ENCODE measurements at places on chromosomes 3 and 15.
A peak's percentile ranks its signal among the peaks of the same experiment; 100 is the strongest.

GRCh38 chr3:141379250-141379966, 11.1 kb downstream of the ZBTB38 start:
- DNase-seq = peak; percentile 30

DNA sequence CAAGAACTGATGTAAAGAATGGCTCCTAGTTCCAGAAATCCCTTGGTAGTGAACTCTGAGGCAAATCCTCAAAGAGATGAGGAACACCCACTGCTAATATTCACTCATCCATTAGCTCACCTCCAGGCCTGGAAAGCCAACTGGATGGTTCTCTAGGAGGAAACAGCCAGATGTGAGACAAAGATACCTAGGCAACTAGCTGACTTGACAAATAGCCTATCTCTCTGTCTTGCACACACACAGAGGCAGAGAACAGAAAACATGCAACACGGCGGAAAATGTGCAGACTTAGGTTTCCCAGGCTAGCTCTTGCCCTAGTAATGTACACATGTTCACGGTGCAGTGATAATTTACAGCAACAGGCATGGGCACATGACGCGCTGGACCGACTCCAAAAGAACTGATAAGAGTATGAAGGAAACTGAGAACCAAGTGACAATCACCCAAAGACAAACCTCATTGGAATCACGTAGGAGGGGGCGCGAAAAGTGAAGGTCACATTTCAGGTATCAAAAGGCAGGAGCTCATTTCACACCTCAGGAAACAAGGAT, 318.1 kb downstream of the FOXP1 start:
- no peak for DNase-seq

DNA sequence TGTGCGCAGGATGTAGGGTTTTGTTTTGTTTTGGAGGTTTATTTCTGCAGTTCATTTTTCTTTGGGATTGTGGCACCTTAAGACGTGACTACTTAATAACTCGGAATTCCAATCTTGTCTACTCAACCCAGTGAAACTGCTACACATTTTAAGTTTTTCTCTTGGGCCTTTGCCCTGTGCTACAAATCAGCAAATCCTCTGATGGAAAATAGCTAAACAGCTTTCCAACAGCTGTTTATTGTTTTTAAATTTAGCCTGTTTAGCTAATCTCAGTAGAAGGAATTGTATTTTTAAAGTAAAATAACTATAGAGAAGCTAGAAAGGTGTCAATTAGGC, 48.4 kb downstream of the OPA1 start:
- DNase-seq = no peak

DNA sequence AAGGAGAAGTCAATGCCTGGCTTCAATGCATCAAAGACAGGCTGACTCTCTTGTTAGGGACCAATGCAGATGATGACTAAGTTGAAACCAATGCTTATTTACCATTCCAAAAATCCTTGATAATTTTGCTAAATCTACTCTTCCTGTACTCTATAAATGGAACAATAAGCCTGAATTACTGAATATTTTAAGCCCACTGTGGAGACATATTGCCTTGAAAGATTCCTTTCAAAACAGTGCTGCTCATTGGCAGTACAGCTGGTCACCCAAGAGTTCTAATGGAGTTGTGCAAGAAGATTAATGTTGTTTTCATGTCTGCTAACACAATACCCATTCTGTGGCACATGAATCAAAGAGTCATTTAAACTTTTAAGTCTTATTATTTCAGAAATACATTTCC, 181.0 kb upstream of the CBLB start:
- no peak for DNase-seq

DNA sequence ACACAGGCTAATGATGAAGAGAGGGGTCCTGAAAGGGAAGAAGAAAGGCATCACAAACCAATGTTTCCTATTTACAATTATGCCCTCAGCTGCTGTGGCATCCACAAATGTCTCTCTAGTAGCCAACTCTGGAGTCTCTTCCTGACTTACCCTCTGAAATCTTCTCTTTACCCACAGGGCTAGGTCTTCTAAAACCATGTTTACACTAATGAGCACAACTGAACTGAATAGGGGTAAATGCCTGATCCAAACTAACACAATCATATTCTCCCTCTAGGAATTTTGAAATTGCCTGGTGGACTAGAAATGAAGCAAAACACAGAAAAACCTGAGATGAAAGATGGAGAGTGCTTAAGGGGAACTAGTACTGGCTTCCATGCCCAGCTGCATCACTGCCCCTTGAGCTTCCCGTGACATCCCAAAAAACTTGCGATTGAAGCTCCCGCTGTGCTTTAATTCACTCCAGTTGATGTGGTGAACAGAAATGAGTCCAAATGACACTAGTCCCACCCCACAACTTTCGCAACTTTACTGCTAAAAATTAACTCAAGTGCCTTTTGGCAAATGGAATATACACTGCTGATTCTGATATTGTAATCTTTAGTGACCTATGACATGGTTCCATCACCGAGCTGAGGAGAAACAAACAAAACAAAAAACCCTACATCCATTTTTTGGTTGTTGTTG, 32.8 kb downstream of the CFAP20DC start:
- DNase-seq = no peak

- no peak for DNase-seq
Observed at GRCh38 chr3:138457863-138458735, 23.7 kb downstream of the ESYT3 start.

DNA sequence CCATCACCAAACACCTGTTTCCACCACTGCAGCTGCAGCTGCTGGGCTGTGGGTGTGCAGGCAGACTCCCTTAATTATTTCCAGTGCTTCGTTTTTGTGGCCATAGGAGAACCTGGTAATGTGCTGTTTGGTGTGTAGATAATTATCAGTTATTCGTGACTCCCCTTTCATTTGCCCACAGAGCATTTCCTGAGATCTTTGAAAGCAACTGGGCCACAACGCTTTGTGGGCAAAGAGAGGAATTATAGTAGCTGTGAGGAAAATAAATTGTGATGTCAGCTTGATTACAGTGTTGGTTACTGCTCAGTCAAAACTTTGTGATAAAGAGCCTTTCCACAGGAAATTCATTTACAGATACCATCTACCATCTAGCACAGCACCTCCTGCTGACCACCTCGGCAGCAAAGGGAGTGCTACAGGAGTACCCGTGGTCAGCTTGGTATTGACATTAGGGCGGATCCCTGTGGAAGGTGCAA, 193.3 kb upstream of the SLCO3A1 start:
- no peak for DNase-seq

GRCh38 chr3:61594964-61595285, 33.6 kb downstream of the PTPRG start:
- no peak for DNase-seq

DNA sequence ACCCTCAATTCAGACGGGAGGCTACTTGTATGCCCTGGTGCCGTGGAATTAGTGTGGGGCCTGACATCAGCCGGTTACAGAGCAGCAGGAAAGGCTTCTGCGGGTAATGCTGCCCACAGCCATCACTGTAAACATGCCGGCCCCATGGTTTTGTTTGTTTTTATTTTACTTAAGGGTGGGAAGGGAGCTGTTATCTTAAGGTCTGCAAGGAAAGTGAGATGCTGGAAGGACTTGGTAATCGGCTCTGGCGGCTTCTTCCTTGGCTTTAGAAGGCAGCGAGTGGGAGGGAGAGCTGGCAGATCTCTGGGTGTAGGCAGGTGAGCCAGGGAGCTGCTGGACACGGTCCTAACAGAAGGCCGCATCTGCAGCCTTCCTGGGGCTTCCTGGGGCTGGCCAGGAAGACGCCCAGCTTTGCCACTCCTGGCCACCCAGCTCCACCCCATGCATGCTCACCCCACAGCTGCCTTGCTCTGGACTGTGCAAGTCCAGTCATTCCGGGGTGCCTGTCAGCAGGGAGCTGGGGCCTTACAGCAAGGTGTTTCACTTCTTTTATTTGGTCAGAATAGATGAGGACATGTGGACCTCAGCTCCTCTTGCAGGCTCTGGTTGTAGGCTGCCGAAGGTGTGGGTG, 54.1 kb upstream of the FURIN start:
- DNase-seq = no peak

- DNase-seq = no peak
Observed at GRCh38 chr3:147130461-147130860, 275.9 kb downstream of the ZIC4 start.

- DNase-seq = no peak
Observed at GRCh38 chr3:177665122-177665808, 468.0 kb upstream of the TBL1XR1 start.

DNA sequence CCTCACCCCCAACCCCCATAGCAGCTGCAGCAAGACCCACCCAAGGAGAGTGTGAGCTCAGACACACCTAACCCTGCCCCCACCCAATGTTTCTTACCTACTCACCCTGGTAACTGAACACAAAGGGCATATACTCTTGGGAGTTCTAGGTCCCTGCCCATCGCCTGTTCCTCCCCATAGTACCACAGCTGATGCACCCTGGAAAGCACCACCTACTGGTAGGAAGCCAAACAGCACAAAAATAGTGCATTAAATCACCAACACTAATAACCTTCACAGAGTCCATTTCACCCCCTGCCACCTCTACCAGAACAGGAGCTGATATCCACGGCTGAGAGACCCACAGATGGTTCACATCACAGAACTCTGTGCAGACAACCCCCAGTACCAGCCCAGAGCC, 245.2 kb downstream of the EFHB start:
- no peak for DNase-seq

- DNase-seq = no peak
Observed at GRCh38 chr3:142563496-142563997, 15.0 kb downstream of the ATR start.

DNA sequence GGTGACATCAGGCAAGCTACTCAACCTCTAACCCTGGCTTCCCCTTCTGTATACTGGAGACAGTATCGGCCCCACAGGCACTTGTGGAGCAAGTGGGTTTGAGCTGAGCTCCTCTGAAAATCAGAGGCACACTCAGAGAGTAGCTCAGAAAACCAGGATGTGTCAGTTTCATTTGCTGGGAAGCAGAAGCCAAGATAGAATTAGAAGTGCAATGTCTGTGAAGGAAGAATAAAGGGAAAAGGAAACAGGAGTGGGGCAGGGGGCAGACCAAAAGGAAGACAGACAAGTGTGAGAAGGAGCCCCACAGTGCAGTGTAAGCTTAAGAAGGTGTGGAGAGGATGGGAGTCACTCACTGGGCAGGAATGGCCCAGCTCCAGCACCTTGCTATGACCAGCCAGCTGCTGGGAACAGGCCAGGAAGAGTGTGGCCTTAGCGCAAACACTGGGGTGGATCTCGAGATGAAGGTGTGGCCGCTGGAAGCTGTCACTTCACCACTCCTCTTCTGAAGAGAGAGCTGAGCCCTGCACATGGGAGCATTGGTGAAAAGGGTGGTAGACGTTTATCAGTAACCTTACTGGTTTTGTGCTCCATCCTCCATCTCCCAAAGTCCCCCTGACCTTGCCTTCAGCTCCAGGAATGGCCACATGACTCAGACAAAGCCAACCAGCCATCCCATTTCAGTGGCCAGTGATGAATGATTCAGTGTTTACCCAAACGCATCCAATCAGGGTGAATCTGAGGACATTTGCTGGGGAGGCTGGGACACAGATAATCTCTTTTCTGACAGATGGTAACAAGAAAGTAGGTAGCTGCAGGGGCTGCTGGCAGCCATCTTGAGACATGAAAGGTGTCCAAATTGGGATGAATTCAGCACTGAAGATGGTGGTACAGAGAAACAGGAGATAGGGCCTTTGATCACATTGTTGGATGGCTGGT, 108.4 kb downstream of the SHQ1 start:
- no peak for DNase-seq

DNA sequence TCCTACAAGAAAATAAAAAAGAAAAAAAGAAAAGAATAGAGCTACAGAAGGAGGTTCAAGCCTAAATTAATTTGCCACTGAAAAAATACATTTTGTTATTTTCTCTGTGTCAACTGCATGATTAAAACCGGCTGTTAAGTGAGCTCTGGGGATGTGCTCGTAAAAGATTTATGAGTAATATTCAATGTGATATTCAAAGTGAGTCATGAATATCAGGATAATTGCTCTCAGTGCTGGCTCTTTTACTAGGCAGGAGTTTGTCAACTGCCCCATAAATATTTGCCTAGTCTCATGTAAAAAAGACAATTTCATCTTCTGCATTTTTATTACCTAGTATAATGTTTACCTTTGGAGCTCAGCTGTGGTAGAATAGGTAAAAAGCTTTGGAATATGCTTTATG, 78.9 kb downstream of the CDIN1 start:
- no peak for DNase-seq

DNA sequence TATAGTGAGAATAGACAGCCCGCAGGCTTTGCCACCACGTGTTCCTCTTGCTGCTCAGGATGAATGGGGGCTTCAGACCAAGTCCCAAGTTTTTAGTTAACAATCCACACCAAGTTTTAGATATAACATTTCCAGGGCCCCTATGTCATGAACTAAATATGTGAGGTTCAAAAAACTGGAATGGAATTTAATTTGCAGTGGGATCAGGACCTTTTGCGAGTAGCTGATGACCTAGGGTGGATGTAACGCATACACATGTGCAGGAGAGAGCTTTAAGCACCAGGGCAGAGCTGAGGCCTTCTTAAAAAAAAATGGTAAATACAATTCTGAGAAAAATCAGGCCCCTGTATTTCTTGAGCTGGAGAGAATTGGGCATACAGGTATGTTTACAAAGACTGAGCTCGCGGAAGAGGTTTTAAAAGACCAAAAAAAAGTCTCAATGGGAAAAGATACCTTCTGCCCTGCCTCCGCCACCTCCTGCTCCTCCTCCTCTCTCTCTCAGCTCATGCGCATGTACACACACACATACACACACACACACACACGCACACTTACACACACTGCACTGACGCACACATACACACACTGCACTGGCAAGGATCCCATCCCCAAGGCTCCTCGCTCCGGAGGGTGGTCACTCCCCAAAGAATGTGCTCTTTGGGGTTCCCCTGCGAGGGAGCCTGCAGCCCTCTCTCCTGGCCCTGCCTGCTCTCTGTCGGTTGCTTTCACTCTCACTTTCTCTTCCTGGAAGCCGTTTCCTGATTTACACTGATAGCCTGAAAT, 48.2 kb upstream of the IGF1R start:
- DNase-seq = peak; percentile 21

GRCh38 chr3:183313764-183314163, 60.7 kb downstream of the B3GNT5 start:
- no peak for DNase-seq

- DNase-seq = no peak
Observed at GRCh38 chr3:162263596-162263995, 767.0 kb downstream of the OTOL1 start.

- no peak for DNase-seq
Observed at GRCh38 chr3:49133226-49133951, 539 bp upstream of the LAMB2 start.

- no peak for DNase-seq
Observed at GRCh38 chr3:32436816-32437189, 45.1 kb downstream of the CMTM7 start.

DNA sequence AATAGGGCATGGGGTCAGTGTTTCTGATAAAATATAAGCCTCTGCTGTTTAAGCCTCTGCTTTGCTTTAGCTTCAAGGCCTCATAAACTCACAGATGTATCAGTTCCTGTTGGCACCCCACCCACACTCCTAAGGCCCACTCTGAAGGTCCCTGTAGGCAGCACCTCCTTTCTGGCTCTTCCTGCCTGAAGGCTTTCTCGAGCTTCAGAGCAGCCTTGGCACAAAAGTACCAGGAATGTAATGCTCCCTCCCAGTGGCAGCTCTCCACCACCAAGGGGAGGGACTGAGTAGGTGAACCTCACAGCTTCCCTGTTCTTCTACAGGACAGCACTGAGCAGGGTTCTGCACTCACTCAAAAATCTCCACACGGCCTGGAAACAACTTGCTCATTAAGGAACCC, 102.2 kb downstream of the ABHD5 start:
- DNase-seq = no peak
